Pancreas (tissue), 10 donors: ENCODE measurements at places on chromosomes 1 and 21. TPM values are rescaled to one million over a fixed set of nuclear protein-coding genes. Genes with fewer than 3 reads are reported as not detected.

- no peak overlapping the region for H3K27ac ChIP-seq
- no peak overlapping the region for H3K4me3 ChIP-seq
- H3K4me1 ChIP-seq, result no peaks in the 10 kb centered on the region
- H3K36me3 ChIP-seq, result no peaks in the 10 kb centered on the region
- H3K27me3 ChIP-seq, result no peaks in the 10 kb centered on the region
Observed at GRCh38 chr21:39881661-39882060, 14.4 kb downstream of the PCP4 start.

The DCAF6 gene
- 14.6 TPM for total RNA-seq

The PROK1 gene
- total RNA-seq, result not detected

DNA sequence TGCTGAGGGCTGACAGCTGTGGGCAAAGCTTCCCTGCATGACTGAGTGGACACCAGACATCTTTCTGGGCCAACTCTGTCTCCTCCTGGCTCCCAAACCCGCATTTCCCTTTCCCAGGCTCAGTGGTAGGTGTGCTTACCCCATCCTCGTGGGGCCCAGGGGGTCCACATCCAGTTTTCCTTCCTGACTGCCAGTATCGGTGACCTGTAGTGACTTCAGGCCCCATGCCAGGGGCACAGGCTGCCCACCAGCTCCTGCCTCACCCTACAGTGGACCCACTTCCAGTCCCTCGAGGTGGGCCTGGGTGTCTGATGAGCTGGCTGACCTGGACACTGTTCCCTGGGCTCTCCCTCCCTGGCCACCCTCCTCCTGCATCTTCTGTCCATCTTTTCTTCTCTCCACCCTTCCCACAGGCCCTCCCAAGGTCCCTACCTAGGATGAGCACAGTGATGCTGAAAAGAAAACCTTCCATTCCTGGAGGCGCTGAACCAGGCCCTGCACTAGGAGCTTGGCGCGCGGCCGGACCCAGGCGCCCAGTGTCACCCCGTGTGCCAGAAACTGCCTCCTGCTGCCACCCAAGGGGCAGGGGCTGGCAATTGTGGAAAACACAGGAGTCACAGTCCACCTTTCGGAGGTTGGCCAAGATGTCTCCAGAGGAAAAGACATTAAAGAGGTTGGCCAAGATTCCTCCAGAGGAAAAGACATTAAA lies 67.1 kb downstream of the RUNX3 start:
- H3K4me3 ChIP-seq, result no peak overlapping the region
- H3K4me1 ChIP-seq, result no peaks in the 10 kb centered on the region
- no peaks in the 10 kb centered on the region for H3K27me3 ChIP-seq
- no peaks in the 10 kb centered on the region for H3K36me3 ChIP-seq
- H3K27ac ChIP-seq, result no peak overlapping the region
- DNase-seq, result no peak

DNA sequence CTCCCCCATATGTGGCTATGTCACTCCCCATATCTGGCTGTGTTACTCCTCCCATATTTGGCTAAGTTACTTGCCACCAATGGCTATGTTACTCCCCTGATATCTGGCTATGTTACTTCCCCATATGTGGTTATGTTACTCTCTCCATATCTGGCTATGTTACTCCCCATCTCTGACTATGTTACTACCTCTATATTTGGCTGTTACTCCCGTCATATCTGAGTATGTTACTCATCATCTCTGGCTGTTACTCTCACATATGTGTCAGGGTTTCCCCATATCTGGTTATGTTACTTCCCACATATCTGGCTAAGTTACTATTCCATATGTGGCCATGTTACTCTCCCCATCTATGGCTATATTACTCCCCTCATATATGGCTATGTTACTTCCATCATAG lies 50.3 kb upstream of the MAP10 start:
- no peak for DNase-seq
- H3K4me1 ChIP-seq, result no peaks in the 10 kb centered on the region
- no peaks in the 10 kb centered on the region for H3K27me3 ChIP-seq
- H3K27ac ChIP-seq, result no peak overlapping the region

DNA sequence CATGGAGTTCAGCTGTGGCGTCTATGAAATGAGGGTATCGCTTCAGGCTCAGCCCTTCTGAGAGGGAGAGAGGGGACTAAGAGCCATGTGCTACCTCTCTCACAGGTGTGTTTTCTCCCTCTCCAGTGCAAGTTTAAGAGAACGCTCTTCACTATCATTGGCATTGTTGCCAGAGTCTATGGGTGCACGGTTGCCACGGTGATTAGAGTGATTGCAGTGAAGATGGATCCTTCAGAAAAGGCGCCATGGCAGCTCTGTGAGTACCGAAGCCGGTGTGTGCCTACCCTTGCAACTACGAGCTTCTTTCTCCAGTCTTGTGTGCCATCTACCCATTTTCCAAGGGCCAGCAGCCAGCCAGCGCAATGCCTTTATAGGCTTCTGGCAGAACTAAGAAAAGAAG lies 290.5 kb downstream of the OMA1 start:
- no peaks in the 10 kb centered on the region for H3K4me1 ChIP-seq
- no peaks in the 10 kb centered on the region for H3K27me3 ChIP-seq
- DNase-seq, result no peak
- H3K4me3 ChIP-seq, result no peak overlapping the region

The C1orf141 gene
- not detected for total RNA-seq

DNA sequence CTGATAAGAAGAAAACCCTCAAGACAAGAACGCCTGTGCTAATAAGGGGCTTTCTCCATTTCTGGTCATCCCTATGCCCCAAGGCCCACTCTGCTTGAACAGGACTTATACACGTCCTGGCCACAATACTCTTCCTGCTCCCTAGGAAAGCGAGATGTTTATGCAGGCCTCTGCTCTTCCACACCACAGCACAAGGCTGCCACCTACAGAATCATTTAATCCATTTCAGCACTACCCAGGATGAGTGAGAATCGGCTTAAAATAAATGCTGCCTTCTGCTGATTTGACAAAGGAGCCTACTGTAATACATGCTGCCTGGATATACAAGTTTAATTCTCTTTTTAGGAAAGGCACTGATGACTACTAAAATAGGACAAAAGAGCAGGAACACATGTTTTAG lies 29.4 kb downstream of the FRRS1 start:
- H3K4me1 ChIP-seq, result no peaks in the 10 kb centered on the region
- no peak overlapping the region for H3K4me3 ChIP-seq
- no peak for DNase-seq

DNA sequence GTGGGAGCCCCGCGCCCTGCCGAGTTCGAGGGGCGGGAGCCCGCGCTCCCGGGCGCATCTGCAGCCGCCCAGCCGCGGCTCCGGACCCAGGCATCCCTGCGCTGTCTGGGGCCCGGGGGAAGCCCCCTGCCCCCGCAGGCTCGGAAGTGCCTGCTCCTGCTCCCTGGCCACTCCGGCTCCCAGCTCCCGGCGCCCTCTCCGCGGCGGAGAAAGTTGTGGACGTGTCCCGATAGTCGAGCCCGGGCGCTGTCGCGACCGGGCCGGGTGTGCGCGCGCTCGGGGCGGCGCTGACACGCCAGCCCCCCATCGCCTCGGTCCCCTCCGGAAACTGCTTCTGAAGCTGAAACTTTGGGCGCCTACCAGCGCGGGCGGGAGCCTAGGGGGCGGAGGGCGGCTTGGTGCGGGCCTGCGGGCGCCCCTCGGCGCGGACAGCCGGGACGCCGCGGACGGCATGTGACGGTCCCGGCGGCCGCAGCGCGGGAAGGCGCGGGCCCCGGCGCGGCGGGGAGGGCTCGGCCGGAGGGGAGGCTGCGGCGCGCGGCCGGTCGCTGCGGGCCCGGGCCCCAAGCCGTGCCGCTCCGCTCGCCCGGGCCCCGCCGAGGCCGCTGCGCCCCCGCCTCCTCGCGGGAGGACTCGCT lies 515 bp downstream of the MAN1C1 start:
- H3K27ac ChIP-seq, result no peak overlapping the region
- no peaks in the 10 kb centered on the region for H3K4me1 ChIP-seq
- no peaks in the 10 kb centered on the region for H3K36me3 ChIP-seq
- no peaks in the 10 kb centered on the region for H3K27me3 ChIP-seq

The AMY1B gene
- total RNA-seq, result 0.98 TPM

- H3K27ac ChIP-seq, result no peak overlapping the region
- peak; percentile 31 for DNase-seq
- no peaks in the 10 kb centered on the region for H3K4me1 ChIP-seq
- no peaks in the 10 kb centered on the region for H3K27me3 ChIP-seq
Observed at GRCh38 chr1:42756956-42757891, 9.6 kb downstream of the P3H1 start.

- H3K4me3 ChIP-seq, result no peak overlapping the region
- H3K36me3 ChIP-seq, result no peaks in the 10 kb centered on the region
- H3K27ac ChIP-seq, result no peak overlapping the region
- H3K4me1 ChIP-seq, result no peaks in the 10 kb centered on the region
- no peak for DNase-seq
- H3K27me3 ChIP-seq, result no peaks in the 10 kb centered on the region
Observed at GRCh38 chr1:48069662-48070395, 72.6 kb upstream of the TRABD2B start.

- peak overlapping the region; percentile 77 for H3K27ac ChIP-seq
- H3K4me1 ChIP-seq, result peaks cover 7% of the 10 kb centered on the region
- H3K36me3 ChIP-seq, result no peaks in the 10 kb centered on the region
Observed at GRCh38 chr1:51518586-51519047, 449 bp downstream of the EPS15 start.

DNA sequence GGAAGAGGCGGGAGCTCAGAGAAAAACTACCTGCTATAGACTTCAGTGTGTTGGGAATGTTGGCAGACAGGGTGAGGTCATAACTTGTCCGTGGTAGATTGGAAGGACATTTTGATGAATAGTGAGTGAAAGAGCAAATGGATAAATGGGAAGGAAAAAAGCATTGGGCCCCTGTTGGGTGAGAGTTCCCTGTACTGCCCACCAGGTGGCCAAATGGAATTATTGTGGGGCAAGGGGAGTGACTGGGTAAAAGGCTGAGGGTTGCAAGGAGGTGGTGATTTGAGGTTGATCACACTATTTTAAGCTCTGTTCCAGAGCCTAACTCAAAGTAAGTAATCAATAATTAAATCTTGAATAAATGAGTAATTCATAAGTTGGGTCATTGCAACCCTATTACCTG lies 60.4 kb downstream of the MRPS6 start:
- H3K27ac ChIP-seq, result no peak overlapping the region
- H3K36me3 ChIP-seq, result no peaks in the 10 kb centered on the region
- H3K4me1 ChIP-seq, result peaks cover 23% of the 10 kb centered on the region
- no peak overlapping the region for H3K4me3 ChIP-seq
- H3K27me3 ChIP-seq, result no peaks in the 10 kb centered on the region
